ENCODE measurements at places on chromosomes 3 and 15.

DNA sequence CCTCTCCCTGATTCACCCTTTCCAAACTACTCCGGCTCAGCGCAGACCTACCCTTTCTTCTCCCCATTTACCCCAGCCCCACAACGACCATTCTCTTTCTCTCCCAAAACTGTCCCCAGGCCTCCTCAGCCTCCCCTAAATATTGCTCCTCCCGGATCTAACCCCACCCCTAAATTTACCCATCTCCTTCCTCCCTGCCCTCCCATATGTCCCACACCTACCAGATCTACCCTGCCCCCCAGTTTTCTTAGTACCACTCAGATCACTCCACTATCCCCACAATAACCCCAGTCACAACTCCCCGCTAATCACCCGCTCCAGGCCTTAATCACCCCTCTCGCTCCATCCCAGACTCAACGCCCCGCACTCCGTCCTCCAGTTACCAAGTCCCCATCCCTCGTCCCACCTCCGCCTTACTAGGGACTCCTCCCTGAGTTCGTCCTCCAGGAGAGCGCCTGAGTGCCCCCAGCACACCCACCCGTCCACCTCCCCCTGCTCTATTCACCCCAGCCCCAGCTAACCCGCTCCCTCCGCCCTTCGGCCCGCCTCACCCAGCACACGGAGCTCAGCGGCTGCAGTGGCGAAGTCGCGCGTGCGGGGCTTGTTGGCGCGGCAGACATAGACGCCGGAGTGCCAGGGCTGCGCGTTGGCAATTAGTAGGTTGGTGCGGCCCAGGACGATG is 18.6 kb upstream of the IGDCC3 start:
- DNase-seq: no peak

DNA sequence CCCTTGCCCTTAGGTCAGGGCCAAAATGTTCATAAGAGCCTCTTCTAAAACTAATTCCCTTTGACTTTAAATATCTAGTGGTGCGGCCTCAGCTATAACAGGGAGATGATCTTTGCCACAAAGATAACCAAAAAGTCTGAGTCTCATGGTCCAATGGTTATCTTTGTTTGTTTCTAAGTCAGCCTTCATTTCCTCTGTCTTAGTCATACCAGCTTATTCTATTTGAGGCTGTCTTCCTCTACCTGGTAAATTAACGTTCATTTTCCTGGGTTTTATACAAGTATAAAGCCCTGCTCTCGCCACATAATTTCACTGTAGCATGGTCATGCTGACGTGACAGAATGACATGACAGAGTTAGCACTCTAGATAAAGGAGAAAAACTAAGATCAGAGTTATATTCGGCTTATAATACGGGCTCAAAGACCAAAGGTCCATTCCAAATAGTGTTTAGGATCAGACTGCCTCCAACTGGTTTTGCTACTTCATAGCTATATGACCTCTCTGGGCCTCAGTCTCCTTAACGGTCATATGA is 18.4 kb downstream of the ZNF860 start:
- no peak for DNase-seq

- DNase-seq: peak; percentile 24
Observed at GRCh38 chr3:187807086-187807862, 62.0 kb upstream of the BCL6 start.

DNA sequence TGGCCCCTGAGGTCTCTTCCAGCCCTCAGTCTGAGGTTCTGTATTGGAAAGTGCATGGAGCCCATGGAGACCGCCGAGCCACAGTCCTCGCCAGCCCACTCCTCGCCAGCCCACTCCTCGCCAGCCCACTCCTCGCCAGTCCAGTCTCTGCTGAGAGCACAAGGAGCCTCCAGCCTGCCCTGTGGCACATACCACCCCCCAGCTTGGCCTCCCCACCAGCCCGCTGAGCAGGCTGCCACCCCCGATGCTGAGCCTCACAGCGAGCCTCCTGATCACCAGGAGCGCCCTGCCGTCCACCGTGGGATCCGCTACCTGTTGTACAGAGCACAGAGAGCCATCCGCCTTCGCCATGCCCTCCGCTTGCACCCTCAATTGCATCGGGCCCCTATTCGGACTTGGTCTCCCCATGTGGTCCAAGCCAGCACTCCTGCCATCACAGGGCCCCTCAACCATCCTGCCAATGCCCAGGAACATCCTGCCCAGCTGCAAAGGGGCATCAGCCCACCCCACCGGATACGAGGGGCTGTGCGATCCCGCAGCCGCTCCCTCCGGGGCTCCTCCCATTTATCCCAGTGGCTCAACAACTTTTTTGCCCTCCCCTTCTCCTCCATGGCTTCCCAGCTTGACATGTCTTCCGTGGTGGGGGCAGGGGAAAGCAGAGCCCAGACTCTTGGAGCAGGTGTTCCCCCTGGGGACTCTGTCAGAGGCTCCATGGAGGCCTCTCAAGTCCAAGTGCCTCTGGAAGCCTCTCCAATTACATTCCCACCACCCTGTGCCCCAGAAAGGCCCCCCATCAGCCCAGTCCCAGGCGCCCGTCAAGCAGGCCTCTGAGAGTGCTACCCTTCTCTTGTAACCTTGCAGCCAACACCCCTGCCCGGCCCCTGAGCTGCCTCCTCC is 40.9 kb downstream of the PML start:
- no peak for DNase-seq
